Anterior cingulate cortex (tissue), 58 donors: ENCODE measurements at places on chromosomes 13 and 19.

GRCh38 chr13:32443111-32443510 lies 15.2 kb upstream of the N4BP2L1 start:
- DNase-seq: no peak

- DNase-seq: no peak
Measured at GRCh38 chr19:45385392-45386221, 15.2 kb upstream of the ERCC2 start.

DNA sequence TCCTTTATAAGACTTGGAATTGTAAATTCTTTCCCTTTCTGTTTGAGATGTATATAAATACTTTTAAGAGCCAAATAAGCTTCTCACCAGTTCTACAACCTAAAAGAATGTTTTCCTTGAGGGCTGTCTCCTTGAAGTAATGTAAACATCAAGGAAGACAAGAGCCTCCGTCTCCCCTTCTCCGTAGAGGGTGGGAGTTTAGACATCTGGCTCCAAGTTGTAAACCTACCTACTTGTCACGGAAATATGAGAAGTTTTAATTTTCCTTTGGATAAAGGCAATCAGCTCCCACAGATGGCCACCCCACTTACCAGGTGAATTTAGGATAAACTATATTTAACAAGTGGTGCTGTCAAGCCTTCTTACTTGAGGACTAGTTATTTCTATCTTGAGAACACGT lies 237.9 kb downstream of the NALCN start:
- DNase-seq: no peak

DNA sequence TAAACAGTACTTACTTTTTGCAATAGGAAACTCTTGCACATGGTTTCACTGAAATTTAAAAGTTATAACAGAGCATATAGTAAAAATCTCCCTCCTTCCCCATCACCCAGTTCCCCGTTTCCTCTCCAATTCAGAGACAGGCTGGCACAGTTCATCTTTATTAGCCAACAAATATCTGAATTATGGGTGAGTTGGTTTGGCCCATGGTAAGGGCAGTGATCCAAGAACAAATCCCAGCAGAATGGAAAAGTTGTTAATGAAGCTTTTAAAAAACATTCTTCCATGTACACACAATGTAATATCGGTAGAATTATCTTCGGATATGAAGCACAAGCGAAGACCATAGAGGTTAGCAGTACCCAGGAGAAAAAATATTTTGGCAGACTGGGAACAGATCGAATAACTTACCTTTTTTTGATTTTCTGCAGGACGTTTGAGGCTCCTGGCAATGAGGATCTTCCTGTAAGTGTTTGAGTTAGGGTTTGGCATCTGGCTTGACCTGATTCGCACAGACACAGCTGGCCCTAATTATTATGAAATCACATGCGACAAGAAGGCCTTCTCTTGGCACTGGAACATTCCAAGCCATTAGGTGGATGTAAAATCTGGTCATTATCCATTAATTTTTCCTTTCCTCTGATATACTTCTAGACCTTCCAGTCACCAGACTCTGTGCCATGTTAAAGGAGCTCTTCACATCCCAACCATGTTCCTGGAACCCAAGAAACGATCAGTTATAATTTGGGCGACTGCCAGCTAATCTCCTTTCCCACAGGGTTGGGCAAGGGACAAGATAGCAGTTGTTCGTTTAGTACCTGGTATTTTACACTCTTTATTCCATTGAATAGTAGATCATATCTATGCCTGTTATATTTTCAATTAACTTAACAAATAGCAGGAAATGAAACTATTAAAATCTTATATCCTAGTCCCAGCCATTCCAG lies 139.4 kb upstream of the TSC22D1 start:
- no peak for DNase-seq

GRCh38 chr19:49643466-49643865 lies 1.5 kb downstream of the SCAF1 start:
- DNase-seq: no peak
